ENCODE measurements at places on chromosomes 13 and 19.

- no peak for DNase-seq
Measured at GRCh38 chr19:32542477-32543108, 38.4 kb upstream of the PDCD5 start.

DNA sequence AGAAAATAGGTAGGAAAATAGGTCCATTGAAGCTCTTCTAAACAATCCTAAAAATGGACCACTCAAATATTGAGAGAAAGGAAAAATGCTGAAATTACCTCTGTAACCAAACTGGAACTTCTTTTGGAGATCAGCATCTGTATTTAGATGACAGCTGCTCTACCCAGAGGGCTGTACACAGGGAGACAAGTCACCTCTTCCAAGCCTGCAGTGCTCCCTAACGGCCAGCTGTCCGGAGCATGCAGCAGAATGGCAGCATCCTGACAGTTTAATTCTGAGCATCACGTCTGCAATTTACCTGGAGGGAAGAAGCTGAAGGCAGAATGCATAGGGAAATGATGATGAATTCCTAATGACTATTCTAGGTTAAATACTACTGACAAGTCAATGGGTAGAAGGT is 62.8 kb upstream of the DIAPH3 start:
- peak; percentile 60 for DNase-seq

- DNase-seq = peak; percentile 59
Measured at GRCh38 chr19:6233827-6234511, 45.8 kb downstream of the MLLT1 start.

GRCh38 chr13:37869756-37870488 is at the start of gene TRPC4:
Gene TRPC4, minus strand, starts transcription at chr13:37869772. Its CDS starts 86,439 bp downstream, at chr13:37783333.
- peak; percentile 59 for DNase-seq

GRCh38 chr13:22144806-22145205 is 473.9 kb downstream of the FGF9 start:
- no peak for DNase-seq

DNA sequence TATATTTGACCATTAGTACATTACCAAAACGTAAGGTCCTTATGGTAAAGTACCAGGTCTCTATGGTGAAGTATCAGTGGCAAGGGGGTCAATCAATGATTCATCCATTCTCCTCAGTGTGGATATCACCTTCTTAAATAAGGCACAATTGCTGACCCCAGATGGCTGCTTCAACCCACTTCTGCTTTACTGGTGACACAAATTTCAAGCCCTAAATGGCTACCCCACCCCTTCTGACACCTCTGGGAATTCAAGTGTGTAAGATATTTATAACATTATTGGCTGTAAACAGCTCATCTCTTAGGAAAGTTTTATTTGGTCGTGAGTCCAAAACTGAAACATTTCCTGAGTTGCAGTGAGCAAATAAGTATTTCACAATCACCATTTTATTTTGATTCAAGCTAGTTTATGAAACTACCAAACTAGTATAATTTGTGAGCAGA is 7.9 kb upstream of the WBP4 start:
- DNase-seq = peak; percentile 59

DNA sequence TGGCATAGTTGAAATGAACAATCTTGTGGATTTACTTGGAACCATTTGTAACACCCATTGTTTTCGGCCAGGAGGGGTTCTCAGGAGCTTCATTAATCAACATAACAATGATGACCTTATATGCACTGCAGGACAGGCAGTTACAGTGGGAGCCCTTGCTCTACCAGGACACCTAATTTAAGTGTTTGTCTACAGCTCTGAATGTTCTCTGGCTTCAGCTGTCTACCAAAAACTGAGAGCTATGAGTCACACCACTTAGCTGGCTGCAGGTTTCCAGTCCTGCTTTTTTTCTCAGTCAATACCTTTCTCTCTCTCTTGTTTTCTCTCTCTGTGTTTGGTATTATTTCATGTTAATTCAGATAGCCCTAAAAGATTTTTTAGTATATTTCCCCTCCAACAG is 105.4 kb upstream of the MBNL2 start:
- DNase-seq = peak; percentile 61

- DNase-seq = no peak
Measured at GRCh38 chr13:63463782-63464610, 2048.3 kb upstream of the PCDH20 start.

DNA sequence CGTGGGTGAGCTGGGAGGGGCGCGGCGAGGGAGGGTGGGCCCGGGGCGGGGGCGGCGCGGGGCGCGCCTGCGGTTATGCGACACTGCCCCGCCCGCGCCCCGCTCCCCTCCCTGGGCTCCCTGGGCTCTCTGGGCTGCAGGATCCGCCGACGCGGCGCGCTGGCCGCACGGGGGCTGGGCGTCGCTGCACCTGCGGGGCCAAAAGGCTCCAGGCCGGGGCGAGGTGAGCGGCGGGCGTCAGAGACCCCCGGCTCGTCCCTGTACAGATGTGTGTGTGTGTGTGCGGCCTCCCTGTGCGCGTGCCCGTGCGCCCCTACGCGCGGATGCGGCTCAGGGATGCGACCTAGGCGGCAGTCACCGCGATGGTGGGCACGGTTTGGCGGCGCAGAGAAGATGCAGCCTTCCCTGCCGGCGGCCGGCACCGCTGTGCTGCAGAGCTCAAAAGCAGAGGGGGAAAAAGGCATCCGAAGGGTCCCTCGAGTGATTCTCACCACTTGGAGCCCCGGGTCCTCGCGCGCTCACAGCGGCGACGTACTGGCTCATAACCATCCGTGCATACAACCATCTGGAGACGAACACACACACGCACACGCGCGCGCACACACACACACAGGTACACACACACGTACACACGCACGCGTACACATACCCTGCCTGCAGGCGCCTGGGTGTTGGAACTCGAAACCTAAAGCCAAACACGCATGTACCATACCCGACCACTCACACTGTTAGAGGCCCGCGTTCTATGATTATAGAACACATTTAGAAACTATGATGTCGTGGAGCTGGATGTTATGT is 709 bp downstream of the ATP8A2 start:
- DNase-seq = no peak

GRCh38 chr13:32142956-32143375 is 111.4 kb downstream of the FRY start:
- DNase-seq = peak; percentile 81

DNA sequence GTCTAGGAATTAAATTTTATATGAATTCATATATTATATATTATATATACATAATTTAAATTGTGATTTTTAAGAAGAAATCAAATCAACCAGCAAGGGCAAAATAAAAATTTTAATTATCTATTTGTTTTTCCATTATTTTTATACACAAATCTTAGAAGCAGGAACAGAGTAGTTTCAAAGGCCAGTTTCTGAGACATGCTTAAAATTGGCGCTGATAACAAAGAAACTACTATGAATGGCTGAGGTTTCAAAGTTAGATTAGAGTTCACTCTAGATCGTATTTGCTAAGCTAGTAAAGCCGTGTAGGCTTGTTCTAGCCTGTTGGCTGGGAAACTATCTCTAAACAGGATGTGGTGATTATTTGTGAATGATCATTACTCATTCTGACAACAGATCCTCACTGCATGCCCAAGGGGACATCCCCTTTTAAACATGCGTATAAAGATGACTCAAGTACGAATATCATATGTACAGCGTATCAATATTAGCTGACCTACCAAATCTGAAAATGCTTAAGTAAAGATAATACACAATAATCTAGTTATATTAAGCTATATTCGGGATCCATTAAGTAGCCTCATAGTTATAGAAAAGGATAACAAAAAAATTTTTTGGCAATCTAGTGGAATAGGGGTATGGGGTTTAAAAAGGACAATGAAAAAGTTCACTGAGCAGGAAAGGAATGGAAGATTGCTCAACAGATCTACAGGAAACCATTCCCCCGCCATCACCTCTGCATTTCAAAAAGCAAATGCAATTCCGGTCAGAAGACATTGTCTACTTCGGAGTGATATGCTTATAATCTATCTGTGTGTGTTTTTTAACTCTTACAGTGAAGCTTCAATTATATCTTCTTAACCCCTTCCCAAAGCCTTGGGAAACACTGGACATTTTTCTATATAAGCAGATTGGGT is 150.1 kb downstream of the SHISA2 start:
- peak; percentile 91 for DNase-seq

DNA sequence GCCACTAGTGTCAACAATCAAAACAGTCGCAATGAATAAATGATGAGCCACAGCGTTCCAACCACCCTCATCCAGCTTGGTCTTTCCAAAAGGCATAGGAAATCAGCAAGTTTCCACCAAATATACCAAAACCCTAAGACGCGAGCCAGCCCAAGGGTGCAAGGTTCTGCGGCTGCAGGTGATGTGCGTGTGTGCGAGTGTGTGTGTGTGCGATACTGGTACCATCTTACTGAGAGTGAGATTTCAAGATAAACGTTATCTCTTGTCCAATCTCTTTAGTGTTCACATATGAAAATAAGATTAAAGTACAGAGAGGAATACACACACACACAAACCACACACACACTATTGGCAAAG is 895 bp upstream of the TRPC4 start:
- DNase-seq = no peak

- DNase-seq = peak; percentile 63
Measured at GRCh38 chr13:46288570-46289259, 77.0 kb downstream of the LRRC63 start.

- DNase-seq = no peak
Measured at GRCh38 chr19:5086725-5087439, 118.0 kb downstream of the KDM4B start.

DNA sequence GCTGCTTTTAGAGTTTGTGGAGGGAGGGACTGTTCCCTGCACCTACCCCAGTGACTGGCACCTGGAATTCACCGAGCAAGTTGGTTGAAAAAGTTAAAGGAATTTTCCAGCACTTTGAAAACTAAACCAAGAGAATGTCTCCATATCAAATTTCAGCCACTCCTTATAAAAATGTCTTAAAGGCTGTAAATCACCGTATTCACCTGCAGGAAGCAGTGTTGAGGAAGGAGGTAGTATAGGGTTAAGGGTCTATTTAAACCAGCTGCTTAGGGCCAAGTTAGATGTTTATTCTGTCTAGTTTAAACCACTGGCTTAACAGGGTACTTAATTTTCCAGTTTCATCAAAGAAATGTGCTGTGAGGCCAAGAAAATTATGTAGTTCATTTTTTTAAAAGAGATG is 3.8 kb upstream of the RAB20 start:
- no peak for DNase-seq

DNA sequence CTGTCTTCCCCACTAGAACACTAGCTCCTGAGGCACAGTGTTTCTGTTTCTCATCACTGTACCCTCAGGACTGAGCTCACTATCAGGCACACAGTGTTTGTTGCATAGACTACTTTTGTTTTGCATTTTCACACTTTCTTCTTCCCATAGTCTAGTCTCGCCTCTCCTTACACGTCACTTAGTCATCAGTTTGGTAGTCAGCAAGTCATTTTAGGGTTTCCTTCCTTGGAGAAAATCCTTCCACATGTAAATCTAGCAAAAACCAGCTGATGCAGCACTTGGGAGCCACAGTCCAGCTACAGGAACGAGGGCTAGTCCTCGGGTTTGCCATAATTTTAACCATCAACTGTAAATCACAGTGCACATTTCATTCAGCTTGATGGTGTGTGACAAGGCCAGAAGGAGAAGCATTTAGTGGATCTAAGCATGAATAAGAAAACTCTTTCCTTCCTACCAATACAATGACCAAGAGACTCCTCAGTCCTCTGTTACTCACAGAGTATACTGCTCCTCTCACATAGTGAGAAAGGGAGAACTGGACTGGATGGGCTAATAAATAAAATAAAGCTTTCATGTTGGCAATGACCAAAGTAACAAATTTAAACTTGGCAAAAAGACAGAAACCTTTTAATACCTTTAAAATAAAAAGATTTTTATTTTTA is 221.0 kb downstream of the KLF12 start:
- DNase-seq = no peak

DNA sequence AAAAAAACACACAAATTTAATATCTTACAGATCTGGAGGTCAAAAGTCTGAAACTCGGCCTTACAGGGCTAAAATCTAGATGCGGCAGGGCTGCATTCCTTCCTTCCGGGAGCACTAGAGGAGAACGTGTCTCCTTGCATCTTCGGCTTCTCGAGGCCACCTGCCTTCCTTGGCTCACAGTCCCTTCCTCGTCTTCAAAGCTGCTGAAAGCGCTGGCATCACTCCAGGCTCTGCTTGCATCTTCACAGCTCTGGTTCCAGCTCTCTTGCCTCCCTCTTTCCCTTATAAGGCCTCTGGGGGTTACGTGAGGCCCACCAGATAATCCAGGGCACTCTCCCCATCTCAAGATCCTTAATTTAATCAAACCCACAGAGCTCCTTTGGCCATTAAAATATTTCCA is 10.5 kb downstream of the XRCC1 start:
- no peak for DNase-seq

GRCh38 chr13:29980339-29980738 is 129.9 kb upstream of the UBL3 start:
- DNase-seq = no peak

GRCh38 chr13:34672631-34673030 is 269.4 kb upstream of the NBEA start:
- no peak for DNase-seq

DNA sequence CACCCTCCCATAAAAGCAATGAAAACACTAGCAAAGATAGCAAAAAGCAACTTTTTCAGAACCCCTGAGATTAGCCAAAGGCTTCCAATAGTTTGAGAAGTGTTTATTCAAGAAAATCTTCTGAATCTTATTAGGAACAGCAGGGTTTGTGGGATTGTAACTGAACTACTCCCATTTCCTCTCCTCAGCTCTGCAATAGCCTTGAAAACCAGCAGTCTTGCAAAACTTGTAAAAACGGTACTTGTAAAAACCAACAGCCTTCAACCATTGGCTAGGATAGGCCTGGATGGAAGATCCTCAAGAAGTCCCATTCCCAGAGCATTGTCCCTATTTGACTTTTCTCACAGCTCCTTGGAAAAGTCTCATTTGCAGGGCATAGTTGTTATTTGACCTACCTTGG is 12.1 kb downstream of the RNASEH2B start:
- no peak for DNase-seq

GRCh38 chr19:55697069-55697440 is 22.0 kb downstream of the EPN1 start:
- no peak for DNase-seq

DNA sequence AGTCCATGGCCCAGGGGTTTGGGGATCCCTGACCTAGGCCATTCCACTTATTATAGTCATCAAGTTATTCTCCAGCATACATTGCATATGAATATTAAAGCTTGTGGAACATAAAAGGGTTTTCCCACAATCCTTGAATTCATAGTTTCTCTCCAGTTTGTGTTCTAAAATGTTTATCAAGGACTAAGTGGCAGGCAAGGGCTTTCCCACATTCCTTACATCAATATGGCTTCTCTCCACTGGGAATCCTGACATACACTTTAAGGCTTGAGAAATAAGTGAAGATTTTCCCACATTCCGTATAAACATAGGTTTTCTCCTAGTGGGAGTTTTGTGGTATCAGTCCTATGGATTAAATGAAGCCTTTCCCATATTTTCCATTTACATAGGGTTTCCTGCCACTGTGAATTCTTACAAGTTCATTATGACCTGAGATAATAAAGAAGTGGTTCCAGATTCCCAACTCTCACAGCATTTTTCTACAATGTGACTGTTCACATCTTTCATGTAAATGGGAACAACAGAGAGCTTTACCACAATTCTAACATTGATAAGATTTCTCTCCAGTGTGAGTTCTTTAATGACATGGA is 14.5 kb downstream of the ZNF426 start:
- DNase-seq = no peak

Measured in cardiac muscle cell (in vitro differentiated cells and primary cell).